ENCODE measurements at places on chromosomes 4 and X.

DNA sequence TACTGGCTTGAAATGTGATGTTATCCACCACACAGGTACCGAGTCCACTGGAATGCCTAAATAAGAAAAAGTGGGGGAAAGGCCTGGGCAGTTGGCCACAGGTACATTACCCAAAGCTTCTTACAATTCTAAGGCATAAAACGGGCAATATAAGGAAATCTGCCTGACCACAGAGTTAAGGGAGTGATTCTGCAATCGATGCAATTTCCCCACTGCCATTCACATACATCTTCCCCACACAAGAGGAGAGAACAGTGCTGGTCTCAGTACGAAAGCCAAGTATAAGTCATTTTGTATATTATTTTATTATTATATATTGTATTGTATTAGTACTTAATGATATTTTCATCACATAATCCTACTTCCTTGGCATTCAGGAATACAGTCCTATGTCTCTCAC, 30.6 kb downstream of the RFC1 start:
- no peak for DNase-seq

DNA sequence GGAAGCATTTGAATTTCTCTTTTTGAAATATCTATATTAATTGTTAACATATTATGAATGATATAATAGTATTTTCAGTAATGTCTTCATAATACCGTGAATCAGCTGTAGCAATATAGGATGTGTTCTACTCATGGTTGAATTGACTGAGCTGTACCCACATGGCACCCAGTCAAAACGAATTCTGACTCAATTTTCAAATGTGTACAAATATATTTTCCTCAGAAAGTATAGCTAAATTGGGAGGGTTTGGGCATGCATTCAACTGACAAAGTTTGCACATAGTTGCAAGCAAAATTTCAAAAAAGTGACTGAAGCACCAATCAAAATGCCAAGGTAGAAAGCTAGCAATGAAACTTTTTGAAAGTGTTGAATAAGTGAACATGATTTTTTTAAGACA, 188.9 kb downstream of the NAF1 start:
- DNase-seq: no peak

DNA sequence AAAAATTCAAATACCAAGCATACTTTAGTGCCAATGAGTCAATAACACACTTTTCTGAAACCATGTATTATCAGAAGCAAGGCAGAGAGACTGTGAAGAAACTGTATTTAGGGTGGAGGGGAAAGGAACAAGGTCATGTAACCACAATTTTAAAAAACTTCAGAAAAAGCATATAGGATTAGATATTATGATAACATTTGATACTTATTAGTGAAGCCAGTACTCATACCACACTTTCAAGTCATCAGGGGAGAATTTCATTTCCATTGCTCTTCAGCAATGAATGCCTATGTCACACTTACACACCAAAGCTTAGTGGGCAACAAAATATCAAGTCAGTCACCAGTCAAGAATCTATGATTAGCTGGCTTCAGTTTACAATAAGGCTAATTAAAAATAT, 602.2 kb downstream of the IL15 start:
- DNase-seq: no peak

DNA sequence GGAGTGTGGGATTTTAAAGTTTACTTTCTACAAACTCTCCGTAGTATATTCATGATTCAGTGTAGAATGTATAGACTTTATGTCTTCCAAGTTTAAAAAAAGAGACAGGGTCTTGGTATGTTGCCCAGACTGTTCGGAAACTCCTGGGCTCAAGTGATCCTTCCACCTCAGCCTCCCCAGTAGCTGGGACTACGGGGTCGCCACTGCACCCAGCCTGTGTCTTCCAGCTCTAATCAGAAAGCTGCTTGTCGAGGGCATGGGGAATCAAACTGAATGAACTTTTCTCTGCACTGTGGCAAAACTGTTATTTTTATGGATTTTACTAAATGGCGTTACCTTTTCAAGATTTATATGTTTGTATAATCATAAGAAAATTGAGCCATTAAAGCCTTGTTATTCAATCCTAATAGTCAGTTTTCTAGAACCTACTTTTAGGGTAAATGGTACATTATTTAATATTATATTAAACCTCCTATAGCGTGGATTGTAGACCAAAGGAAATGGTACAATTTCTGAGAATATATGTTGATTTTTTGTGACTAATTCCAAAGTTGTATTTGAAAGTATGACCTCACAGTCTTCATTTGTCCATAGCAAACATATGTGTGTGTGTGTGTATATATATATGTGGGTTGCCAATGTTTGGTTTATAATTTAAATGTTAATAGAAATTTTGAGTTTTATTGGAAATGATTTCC, 1.1 kb downstream of the BLOC1S4 start:
- no peak for DNase-seq

GRCh38 chr4:2104556-2105345, 45.6 kb downstream of the NAT8L start:
- DNase-seq: no peak

DNA sequence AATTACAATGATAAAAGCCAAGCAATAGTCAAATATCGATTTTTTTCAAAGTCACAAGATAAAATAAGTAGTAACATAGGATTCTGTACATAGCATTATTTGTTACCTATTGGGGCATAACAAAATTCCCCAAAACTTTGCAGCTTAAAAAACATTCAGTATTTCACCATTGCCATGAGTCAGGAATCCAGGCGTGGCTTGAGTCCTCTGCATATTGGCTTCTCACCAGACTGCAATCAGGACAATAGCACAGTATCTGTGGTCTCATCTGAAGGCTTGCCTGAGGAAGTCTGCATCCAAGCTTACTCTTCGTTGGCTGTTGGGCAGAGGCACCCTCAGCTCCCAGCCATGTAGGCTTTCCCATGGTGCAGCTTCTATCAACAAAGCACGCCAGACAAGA, 6.2 kb upstream of the CTBP1 start:
- DNase-seq: no peak

GRCh38 chrX:77938083-77938680, 27.7 kb downstream of the ATP7A start:
- DNase-seq: no peak

- DNase-seq: no peak
These were observed 15.6 kb downstream of the RBM47 start for GRCh38 chr4:40614031-40614430.

GRCh38 chr4:110361921-110362320, 114.0 kb upstream of the ENPEP start:
- DNase-seq: no peak

- DNase-seq: no peak
These were observed 4.8 kb downstream of the CPE start for GRCh38 chr4:165383591-165384073.

GRCh38 chr4:125011646-125012045, 299.1 kb upstream of the ANKRD50 start:
- DNase-seq: no peak

DNA sequence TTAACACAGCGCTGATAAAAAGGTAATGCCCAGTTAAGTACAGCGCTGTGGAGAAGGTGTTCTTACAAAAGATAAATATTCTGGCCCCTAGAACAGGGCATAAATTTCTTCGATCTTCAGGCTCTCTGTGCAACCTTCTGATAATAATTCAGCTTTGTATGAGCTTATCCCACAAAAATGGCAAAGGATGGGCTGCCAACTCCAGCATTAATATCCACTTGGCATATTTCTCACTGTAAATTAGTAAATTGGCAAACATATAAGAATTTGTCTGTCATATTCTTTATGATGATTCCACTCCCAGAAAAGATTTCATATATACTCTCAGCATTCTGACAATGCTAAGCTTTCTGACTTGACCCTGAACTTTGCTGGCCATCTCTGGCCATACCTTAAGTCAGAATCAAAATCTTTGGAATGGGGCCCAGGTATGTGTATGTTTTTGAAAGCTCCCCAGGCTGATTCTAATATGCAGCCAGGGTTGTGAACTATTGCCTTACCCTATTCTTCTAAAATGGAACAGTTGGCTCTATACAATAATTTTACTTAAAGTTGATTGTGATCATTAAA, 134.8 kb downstream of the FRYL start:
- no peak for DNase-seq

DNA sequence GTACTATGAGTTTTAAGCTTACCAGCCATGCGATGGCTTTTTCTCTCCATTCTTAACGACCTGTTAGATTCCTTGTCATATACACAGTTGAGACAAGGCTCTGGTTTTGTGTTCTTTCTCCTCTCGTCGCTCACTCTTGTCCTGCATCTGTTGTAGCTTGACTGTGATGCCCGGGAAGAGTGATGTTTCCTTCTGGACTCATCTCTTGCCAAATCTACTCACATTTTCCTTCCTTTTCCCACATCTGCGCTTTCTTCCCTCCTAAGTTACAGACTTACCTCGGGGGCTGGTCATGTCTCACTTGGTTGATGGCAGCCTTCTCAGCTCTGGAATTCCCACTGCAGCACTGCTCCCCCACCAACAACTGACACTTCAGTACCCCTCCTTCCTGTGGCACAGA, 4.8 kb upstream of the MAP7D3 start:
- DNase-seq: no peak

DNA sequence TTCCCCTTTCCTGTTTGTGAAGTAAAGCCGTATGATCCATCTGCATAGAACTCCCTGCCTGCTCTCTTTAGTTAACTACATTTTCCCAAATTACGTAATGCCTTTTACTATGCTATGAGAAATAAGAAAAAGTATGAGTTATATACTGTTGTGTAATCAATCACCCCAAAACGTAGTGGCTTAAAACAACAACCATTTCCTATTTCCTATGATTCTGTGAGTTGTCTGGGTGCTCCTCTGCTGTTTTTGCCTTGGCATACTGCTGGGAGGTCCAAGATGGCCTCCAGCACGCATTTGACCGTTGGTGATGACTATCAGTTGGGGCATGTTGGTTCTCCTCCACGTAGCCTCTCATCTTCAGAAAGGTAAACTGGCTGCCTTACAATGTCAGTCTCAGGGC, 39.8 kb downstream of the BBS12 start:
- no peak for DNase-seq

- no peak for DNase-seq
These were observed 35.3 kb upstream of the SCRG1 start for GRCh38 chr4:173434231-173434630.

DNA sequence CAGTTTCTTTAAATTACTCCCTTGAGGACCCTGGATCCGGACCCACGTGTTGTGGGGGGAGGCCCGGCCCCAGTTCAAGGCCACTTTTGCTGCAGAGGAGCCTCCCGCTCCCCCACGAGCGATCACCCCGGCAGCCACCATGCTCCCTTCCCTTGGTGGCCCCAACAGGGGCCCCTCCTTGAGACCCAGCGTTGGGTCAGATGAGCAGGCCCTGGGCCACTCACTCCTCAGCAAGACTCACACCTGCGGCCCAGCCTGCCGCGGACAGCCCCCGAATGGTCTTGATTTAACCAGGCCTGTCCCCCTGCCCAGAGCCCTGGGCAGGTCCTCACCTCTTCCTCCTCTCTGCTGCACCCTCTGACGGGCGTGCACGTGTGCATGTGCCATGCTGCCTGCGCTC, 4.3 kb downstream of the CPLX1 start:
- DNase-seq: no peak

DNA sequence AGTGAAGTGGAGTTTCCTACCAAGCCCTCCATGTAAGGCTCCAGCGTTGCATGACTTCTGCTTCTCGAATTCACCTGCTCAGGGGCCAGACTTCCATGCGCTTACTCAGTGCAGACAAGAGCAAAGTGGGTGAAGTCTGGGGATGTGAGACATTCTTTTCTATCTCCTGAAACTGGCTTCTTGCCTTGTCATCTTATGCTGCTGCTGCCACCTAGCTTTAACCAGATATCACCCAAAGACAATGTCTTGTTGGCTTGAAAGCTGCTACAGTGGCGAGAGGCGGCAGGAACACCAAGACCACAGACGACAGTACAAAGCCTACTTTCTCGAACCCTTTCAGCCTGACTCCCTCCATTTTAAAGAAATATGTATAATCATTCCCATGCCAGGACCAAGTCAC, 103.6 kb upstream of the ADGRG2 start:
- no peak for DNase-seq
